ENCODE measurements at places on chromosomes 2 and 18.

DNA sequence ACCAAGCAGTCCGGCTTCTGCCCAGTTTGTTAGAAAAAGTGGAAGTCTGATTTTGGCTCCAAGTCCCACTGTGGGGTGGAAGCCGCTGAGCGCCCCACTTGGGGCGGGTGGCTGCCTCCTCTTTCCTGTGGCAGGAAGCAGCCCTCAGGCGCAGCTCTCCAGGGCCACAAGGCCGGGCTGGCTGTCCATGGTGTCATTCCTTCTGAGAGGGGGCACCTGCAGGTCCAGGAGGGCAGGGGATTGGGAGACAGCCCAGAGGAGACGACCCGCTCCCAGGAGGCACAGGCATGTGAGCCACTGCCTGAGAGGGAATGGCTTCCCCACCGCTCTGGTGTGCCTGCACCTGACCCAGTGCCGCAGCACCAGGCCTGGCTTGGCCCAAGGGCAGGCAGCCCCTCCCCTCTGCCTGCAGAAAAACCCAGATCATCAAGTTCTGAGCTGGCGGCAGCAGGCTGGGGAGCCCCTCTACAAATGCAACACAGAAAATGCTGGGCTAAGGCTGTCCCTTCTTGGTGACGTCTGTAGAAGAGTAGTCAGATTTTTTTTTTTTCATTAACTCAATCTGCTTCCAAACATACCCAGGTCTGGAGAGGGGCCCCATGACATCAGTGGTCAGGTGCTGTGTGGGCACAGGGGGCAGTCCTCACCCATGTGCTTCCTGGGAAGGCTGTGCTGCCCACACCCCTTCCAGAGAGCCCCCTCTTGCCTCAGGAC lies 38.4 kb downstream of the HS6ST1 start:
- no peak for DNase-seq

GRCh38 chr2:71281950-71282349 lies 49.6 kb upstream of the ZNF638 start:
- DNase-seq, result no peak

- DNase-seq, result no peak
These were observed 112.5 kb downstream of the MAP2 start for GRCh38 chr2:209536363-209536762.

- no peak for DNase-seq
These were observed 71.0 kb upstream of the BOD1L2 start for GRCh38 chr18:57075716-57076400.

- no peak for DNase-seq
These were observed 20.5 kb upstream of the RPL37A start for GRCh38 chr2:216478151-216478550.

DNA sequence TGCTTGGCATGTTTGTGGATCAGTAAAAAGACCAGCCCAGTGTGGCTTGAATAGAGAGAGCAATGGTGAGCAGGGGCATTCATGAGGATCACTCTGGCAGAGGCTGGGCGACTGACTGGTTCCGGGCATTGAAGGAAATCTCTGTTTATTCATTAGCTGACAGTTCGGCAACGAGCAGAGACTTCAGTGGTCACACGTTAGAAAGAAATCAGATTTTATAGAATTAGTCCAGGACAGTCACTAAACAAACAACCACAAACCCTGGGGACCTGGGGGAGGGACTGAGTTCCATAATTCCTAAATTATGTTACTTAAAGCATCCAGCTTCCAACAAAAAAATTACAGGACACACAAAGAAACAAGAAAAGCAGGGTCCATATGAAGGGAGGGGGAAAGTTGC lies 72.5 kb downstream of the NOL10 start:
- no peak for DNase-seq

GRCh38 chr2:193627187-193627926 lies 1432.6 kb upstream of the TMEFF2 start:
- DNase-seq, result no peak

DNA sequence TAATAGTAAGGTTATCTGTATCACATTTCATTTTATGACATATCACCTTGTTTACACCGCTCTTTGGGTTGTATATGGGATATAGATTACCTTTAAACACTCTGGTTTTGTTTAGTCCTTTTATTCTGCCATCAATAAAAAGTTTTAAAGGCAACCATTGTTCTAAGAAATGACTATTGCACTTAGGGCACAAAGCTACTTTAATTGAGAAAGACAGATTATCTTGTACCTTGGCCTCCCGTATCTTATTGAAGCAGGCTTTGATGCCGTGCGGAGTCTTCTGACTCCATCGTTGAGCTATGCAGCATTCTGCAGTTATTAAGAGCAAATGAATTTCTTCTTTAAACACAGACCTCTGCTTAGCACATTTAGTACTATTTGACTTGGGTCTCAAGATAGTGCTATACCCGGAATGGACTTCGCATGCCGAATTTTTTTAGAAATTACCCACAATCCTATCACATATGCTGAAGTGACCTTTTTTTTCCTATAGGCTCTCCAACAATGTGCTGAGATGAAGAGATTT lies 16.7 kb downstream of the PKDCC start:
- DNase-seq, result no peak

DNA sequence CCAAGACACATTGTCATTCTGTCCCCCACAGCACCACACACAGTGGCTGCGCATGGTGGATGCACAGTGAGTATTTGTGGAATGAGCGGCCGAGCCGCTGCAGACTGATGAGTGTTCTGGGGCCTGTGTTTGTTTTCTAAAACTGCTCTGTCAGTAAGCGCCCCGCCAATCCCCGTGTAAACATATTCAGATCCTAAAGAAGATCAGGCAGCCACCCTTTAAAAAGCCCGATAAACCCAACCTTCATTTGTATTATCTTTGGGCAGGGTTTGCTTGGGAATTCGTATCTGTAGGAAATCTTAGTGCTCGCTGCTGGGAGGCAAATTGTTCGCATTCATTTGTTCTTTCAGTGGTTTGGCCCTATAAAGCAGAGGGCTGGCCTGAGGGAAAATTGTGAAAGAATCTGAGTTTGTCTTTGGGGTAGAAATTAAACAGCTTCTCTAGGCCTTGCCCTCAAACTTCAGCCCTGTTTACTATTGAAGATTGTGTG lies 68.6 kb downstream of the TGOLN2 start:
- DNase-seq, result no peak

- no peak for DNase-seq
These were observed 308.4 kb downstream of the CYRIA start for GRCh38 chr2:16357188-16357587.

DNA sequence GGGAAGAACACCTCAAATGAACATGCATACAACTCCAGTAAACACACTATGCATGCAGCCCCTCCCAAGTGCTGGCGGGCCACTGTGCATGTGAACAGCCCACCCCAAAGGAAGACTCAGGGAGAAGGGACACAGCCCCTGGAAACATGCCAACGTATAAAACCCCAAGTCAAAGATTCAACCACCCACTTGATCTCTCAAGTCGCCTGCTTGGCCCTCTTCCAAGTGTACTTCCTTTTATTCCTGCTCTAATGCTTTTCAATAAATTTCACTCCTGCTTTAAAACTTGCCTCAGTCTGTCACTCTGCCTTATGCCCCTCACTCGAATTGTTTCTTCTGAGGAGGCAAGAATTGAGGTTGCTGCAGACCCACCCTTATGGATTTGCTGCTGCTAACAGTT lies 139.1 kb downstream of the C1D start:
- DNase-seq, result no peak

DNA sequence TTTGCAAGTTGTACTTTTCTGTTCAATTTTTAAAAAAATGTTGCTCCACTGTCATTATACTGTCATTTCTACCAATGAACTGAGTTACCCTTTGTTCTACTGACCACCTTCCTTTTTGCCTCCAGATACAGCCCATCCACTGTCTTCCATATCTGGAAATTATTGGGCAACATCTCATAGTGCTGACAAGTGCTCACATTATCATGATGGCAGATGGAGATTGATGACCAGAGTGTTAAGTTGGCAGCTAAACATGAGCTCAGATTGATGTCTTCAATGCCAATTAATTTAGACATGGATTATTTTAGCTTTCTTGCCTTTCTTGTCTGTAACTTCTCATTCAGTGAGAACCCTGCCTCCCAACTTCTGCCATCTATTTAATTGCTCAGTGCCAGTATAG lies 76.6 kb downstream of the KIAA1328 start:
- no peak for DNase-seq

GRCh38 chr2:185373229-185373628 lies 365.4 kb upstream of the FSIP2 start:
- DNase-seq, result no peak

DNA sequence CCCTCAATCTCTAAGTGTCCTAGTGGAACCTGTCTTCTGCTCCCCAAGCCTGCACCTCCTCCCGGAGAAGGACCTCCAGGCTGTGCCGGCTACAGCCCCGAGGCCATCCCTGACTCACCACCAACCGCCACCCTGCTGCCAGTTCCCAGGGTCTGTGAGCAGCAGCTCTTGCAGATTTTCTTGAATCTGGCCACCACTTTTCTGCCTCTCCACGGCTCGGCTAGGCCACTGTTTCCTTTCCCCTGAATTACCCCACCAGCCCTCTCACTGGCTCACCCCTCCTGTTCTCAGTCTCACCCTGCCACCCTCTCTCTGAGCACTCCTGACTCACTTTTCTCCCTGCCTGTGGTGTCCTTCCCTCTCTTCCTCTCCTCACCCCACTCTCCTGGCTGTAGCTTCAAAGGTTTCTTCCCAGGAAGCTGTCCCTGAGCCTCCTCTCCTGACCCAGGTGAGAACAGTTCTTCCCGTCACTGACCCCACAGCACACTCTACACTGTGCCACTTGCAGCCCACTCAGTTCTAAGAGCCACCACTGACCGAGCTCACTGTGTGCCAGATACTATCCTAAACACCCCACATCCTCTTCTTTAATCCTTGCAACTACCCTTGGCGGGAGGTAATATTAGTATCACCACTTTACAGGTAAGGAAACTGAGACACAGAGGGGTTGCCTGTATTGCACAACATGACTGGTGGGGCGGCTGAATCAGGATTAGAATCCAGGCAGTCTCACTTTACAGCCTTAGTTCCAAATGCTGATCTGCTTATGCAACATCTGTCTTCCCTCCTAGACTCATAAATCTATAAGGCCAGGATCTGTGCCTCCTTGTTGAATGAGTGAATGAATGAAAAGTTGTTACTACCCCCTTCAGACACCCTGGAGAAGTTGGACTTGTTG lies 111.6 kb downstream of the SMAD7 start:
- DNase-seq, result no peak

GRCh38 chr2:119808516-119809147 lies 48.9 kb downstream of the PTPN4 start:
- DNase-seq, result no peak

GRCh38 chr2:120952318-120952717 lies 216.7 kb downstream of the GLI2 start:
- no peak for DNase-seq

- DNase-seq, result no peak
These were observed 46.8 kb upstream of the TRIM43B start for GRCh38 chr2:95531254-95531771.

- DNase-seq, result no peak
These were observed 36.6 kb downstream of the UBE2F start for GRCh38 chr2:238003234-238004031.

DNA sequence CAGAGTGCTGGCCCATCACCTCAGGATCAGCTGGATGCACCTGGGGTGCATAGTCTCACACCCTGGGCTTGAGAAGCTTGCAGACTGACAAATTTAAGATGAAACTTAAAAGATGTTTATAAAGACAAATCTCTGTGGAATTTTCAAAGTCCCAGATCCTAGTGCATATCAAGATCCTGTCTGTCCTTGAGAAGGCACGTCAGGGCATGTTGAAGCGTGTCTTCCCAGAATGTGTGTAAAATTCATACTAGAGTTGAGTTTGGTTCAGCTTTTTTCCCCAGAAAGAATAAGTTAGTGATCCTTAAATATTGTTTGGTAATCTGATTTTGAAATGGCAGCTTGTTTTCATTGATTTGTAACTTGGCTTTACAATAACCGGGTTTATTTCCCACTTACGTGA lies 27.5 kb downstream of the INSIG2 start:
- DNase-seq, result no peak

- DNase-seq, result no peak
These were observed 53.6 kb upstream of the PKDCC start for GRCh38 chr2:41994233-41994637.

DNA sequence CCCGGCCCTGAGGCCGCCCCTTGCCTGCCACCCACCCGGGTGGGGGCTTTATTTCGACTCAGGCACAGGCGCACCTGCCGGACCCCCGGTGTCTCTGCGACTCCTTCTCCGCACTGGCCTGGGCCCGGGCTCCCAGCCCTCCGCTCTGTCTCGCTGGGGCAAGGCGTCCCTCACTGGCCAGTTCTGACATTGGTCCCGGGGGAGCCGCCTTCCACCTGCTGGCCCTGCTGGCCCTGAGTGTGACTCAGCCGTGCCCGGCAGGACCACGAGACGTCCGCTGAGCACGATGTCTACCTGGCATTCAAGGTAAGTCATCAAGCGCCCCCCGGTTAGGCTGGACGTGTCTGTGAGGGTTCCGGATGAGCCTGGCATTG lies 131.5 kb upstream of the CTDP1 start:
- no peak for DNase-seq

DNA sequence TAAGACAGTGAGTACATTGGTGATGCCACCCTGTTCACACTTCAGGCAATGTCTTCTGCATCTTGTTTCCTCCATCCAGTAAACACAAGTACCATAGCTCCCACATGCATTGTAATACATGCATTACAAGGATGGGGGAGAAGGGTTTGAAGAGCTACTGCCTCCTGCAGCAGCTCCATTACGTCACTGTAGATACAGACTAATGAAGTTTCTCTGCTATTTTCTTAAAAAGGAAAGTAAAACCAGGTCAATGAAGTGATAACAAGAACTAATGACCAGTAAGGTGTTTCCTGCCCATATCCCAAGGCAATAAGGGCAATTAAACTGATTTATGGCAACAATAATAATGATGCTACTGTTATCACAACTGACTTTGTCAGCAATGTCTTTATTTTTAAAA lies 18.2 kb upstream of the BBS5 start:
- DNase-seq, result no peak

DNA sequence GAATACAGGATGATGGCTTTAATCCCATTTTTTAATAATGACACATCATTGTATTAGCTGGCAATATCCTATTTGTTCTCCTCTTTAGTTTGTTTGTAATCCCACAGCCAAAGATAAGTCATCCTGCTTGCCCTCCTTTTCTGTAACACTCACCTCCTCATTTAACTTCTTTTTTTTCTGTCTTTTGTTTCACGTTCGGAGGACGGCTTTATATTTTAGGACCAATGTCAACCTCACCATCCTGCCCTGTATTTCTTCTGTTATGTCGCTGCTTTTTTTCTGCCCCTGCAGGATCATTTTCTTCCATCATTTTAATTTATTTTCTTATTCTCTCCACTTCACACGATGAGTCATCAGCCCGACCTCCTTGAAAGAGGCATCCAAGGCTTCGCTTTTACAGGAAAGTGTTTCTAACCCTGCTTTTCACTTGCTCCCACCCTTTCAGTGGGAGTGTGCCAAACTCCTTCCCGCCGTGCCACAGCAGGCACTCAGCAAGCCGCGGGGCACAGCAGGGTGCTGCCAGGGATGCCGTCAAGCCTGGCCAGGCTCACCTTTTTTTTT lies 11.4 kb downstream of the RAB31 start:
- DNase-seq, result no peak

DNA sequence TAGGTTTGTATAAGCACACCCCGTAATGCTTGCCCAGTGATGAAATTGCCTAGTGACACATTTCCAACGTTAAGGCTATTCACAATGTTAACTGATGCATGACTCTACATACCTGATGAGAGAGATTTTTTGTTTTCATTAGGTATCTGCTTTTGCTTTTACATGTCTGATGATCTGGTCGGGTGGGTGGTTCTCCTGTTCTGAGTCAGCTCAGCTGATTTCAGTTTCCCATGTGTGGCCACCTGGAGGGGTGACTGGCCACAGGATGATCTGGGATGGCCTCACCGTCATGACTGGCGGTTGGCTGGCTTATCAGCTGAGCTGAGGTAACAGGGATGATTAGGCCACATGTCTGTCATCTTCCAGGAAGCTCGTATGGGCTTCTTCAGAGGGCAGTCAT lies 33.8 kb upstream of the ACYP2 start:
- no peak for DNase-seq

Measured in stimulated activated CD4-positive, alpha-beta T cell treated with anti-CD3 and anti-CD28 coated beads, Interleukin-1b, Interleukin-23, amount 100 ng/mL, for 1 hour (primary cell).